ENCODE measurements at places on chromosomes 7 and 10.

DNA sequence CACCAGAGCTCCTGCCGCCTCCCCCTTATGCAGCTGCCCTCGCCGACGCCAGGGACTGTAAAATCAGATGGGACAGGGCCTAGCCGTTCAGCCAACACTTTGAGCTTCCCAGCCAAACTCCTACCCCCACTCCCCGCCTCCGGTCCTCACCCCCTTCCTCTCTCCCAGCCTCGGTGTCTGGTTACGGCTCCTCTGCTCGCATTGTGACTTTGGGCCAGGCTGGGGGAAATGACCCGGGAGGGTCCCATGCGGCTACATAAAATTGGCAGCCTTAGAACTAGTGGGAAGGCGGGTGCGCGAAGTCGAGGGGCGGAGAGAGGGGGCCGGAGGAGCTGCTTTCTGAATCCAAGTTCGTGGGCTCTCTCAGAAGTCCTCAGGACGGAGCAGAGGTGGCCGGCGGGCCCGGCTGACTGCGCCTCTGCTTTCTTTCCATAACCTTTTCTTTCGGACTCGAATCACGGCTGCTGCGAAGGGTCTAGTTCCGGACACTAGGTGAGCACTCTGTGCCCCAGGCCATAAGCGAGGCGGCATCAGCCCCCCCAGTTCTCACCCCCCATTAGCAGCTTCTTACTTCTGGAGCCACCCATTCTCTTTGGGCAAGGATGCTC, at the start of gene KAZALD1:
Gene KAZALD1, plus strand, starts transcription at position 366 of the 608 bp plus-strand sequence. CDS start 604 bp downstream, outside the sequence.
- DNase-seq = peak; percentile 46

GRCh38 chr10:26780793-26781601, 79.8 kb downstream of the ABI1 start:
- peak; percentile 96 for DNase-seq

- DNase-seq = no peak
These were observed 5.5 kb downstream of the FOXL3 start for GRCh38 chr7:295155-296154.

GRCh38 chr7:44621034-44621749, 14.8 kb downstream of the OGDH start:
- DNase-seq = peak; percentile 83

- no peak for DNase-seq
These were observed at the start of gene HABP2 for GRCh38 chr10:113552701-113553100. TSS of gene HABP2 (plus strand) at chr10:113553053. CDS start at chr10:113553122, 69 bp downstream.

DNA sequence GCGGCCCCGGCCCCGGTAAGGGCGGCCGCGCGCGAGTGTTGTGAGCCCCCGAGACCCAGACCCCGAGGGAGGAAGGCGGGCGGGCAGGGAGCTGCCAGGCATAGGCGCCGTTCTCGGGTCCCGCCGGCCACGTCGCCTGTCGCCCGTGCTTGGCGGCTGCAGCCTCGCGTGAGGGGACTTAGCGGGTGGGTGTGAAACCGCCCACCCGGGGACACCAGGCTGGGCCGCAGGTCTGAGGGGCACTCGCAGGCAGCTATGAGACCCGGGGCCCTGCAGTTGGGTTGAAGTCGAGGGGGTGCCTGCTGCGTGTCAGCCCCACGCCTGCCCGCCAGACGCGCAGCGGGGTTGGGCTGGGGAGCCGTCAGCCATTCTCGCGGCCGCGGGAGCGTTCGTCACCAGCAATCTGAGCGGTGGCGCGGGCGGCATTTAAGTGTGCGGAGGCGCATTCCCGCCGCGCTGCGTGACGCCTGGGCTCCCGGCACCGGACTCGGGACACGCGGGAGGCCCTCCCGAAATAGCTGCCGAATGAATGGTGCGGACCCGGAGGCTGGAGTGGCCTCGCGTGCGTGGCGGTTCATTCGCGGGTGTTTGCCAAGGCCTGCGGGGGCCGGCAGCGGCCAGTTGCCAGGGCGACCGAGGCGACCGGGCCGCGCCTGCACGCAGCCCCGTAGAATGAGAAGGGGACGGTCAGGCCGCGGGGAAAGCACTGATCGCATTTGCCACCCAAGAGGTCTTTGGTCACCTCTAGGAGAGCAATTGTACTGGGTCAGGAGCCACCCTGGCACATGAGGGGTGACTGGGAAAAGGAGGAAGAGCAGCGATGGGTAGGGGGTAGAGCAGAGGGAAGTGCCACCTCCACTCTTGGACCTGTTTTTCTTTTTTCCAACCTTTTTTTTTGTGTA, 750 bp downstream of the ZNF398 start:
- peak; percentile 59 for DNase-seq

DNA sequence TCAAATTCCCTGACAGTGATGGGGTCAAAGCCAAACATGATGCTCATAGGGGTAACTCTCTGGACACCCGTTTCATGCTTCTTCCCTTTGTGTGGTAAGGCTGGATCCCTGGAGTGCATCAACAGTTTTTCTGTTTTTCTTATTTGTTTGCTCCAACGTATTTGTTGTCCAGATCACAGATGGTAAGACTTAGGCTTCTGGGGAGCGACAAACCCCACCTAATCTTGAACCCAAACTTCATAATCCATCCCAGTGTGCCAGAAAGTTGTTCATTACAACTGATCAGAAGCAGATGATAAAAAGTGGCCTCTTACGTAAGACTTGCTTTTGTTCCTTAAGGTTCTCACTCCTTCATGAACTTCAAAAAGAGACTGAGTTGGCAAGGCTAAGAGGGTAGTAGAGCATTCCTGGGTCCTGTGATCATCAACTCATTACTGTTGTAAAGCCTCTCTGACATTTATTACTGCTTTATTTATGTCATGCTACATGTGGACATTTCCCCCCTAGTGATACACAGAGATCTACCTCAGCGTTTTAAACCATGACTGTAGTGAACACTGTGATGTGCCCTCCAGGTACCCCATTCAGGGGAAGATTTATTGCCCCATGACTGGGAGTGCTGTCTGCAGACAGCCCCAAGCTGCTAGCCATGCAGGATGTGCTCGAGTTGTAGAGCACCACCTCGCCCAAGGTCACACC, 125.6 kb downstream of the CCDC71L start:
- DNase-seq = no peak

GRCh38 chr7:81013083-81013817, 94.4 kb upstream of the SEMA3C start:
- DNase-seq = peak; percentile 76

- no peak for DNase-seq
These were observed 12.6 kb downstream of the FKBP6 start for GRCh38 chr7:73340514-73340913.

Data from cardiac fibroblast (primary cell).